Suppressor macrophage treated with lipopolysaccharide for 4 hours (primary cell): ENCODE measurements at places on chromosomes 11 and 22.

- no peak for DNase-seq
Measured at GRCh38 chr11:130629039-130629438, 180.6 kb downstream of the ADAMTS15 start.

DNA sequence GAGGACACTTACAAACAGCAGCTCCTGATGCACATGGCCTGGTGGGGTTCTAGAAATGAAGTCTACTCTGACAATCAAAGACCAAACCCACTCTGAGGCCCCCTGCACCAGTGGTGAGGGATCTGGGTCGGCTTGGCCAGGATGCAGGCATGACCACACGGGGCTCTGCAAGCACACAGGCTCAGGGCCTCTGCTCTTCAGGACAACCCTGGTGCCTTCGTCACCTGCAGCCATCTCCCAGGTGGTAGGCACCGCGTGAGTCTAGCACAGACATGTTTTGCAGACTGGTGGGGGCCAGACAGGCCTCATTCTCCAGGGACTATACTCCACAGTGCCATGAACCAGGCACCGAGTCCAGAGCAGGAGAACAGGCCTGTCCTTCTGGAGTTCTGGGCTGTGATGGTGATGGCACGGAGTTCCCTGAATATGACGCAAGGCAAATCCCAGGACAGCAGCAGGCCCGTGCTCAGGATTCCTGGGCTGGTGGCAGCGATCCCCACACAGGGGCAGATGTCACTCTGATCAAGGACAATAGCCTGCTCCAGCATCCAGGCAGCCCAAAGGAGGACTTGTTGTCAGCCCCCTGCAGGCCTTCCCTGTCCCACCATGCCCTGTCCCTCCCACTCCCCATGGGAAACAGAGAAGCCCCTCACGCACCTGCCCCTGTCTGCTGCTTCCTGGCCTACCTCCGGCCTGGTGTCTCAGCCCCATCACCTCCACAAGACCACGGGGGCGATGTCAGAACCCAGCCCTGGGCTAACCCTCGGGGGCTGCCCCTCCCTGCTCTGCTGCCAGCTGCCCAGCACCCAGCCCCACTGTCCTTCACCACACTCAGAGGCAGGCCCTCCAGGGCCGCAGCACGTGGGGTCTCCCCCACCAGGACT is 36.1 kb downstream of the GNB1L start:
- no peak for DNase-seq

- no peak for DNase-seq
Measured at GRCh38 chr11:90701716-90702115, 478.9 kb upstream of the CHORDC1 start.

DNA sequence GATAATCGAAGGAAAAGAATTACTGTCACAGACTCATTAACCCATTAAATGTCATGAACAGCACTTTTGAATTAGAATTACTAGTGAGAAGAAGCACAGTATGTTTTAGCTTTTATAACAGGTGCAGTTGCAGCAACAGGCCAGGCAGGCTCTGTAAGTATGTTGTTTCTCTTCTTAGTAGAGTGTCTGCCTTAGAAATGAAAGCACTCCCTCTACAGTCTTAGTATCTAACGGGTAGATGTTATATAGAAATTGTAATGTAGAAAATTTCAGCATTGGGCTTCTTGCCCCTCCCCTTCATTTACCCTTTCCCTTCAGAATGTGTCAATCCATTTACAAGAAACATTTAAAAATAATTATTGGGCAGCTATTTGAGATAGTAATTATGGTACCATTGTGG is 87.4 kb downstream of the HIPK3 start:
- DNase-seq: no peak

GRCh38 chr11:128480066-128480465 is 107.3 kb downstream of the ETS1 start:
- DNase-seq: no peak

GRCh38 chr22:26599505-26599904 is 9.6 kb upstream of the TPST2 start:
- no peak for DNase-seq

DNA sequence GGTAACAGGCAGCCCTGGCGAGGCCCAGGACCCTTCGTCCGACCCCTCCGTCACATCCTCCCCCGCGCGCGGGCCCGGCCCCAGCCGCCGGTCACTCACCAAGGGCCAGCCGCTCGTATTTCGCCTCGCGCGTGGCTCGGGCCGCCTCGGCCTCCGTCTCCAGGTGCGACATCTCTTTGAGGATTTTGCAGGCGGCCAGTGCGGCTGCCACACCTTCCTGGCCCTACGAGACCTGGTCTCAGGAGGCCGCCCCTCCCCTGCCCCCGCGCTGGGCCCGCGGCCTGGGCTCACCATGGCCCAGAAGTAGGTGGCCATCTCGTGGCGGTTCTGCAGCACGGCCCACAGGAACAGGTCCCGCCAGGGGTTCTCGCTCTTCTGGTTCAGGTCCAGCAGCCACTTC is 14.1 kb downstream of the TSSC4 start:
- no peak for DNase-seq

DNA sequence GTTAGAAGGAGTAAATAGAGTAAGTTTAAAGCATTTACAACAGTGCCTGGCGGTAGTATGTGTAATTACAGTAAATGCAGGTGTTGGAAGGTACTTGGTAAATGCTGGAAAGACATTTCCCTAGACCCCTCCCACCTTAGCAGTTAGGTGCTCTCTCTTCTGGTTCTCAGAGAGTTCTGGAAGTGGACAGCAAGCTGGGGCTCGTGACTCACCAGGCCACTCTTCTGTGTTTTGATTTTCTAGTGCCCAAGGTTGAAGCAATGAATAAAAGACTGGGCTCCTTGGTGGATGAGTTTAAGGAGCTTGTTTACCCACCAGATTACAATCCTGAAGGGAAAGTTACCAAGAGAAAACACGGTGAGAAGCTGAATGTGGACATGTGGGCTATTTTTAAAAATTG is 27.6 kb downstream of the SNU13 start:
- DNase-seq: no peak

- DNase-seq: no peak
Measured at GRCh38 chr11:96152623-96153022, 190.4 kb downstream of the MAML2 start.

DNA sequence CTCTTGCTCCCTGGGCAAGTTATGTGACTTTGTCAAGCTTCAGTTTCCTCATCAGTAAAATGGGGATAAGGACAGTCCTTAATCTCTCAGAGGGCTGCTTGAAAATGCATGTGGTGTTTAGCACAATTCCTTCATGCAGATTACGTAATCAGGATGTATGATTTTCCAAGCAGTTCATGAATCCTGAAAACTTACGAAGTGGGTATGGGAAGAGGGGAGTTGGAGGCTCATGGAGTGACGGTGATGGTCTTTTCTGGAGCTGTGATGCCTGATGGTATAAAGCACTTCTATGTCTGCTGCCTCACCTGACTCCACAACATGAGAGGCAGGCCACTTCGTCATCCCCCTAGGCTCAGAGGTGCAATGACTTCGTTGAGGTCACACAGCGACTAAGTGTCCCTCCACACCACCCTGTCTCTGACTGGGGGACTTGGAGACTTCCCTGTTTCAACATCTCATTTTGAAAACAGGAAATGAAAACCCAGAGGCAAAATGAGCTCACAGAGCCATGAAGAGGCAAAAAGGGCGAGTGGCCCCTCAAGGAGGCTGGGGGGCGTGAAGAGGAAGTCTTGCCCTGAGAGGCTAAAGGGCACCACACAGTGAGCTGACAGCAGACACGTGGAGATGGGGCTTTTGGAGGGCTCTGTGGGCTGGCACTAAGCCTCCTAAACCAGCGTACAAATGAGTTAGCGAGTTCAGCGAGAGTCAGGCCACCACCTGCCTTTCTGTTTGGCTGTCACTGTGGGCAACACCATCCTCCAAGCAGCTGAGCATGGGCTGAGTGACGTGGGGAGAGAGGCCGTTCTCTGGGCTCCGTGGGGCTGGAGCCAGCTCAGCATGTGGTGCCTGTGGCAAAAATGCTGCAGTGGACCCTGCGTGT is 10.1 kb downstream of the MCM5 start:
- DNase-seq: peak; percentile 97

DNA sequence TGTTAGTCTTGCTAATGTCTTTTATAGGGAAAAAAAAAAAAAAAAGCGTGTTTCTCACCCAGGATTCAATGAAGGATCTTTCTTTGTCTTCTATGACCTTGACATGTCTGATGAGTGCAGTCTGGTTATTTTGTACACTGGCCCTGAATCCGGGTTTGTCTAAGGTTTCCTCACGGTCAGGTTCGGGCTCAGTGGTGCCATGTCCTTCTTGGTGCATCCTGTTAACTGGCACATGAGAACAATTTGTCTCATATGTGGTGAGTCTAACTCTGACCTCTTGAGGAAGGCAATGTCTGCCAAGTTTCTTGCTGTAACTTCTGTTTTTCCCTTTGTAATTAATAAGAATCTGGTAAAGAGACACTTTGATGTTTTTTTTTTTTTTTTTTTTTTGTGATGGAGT is 12.5 kb downstream of the F2 start:
- no peak for DNase-seq

- no peak for DNase-seq
Measured at GRCh38 chr11:88345949-88346348, 8.4 kb upstream of the CTSC start.

DNA sequence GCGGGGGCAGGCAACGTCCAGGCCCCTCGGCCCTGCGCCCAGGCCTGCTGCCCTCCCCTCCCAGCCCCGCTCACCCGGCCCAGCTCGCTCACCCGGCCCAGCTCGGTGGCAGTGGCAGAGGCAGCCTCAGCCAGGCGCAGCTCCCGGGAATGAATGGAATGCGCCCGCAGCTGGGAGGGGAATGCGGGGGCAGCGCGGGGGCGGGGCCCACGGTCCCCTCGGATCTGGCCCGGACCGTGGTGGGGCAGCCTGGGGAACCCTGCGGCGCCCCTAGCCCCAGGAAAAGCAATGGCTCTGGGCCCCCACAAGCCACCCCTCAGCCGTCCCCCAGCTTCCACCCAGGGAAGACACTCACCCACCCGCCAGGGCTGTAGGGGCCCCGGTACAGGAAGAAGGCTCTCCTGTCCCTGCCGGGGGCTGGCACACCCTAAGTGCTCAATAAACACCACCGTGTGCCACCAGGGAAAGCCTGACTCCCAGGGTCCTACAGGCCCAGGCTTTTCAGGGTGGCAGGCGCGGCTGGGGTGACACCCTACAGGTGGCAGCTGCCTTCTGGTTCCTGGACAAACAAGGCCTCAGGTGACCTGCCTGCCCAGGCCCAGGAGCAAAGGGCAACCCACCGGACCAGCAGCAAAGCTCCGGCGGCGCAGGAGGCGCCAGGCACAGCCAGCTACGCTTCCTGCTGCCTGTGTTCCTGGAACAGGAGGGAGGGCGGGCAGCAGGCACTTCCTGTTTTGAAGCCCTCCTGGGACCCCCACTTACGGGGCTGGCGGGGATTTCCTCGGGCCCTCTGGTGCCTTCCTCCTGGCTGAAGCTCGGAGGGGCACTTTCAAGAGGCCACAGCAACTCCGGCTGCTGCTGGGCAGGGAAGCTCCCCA is 13.8 kb downstream of the PLXNB2 start:
- DNase-seq: no peak

GRCh38 chr11:108796551-108796950 is 131.7 kb downstream of the DDX10 start:
- no peak for DNase-seq

GRCh38 chr11:117983163-117983475 is 3.1 kb upstream of the IL10RA start:
- no peak for DNase-seq

DNA sequence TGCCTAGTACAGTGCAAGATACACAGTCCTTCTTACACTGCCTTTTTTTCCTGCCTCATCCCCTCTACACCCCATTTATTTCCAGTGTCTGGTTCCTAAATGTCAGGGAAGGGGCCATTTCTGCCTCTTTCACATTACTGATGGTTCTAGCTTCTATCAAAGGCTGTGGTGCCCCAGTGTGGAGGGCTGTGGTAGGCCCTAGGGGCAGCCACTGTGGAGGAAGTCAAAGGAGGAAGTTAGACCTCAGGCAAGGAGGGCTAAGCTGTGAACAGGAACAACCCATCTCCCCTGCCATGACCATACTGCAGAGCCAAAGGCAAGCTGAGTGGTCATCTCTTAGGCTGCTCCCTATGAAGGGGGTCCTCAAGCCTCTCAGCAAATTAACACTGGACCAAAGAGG is 81.9 kb upstream of the CRTAM start:
- peak; percentile 80 for DNase-seq

DNA sequence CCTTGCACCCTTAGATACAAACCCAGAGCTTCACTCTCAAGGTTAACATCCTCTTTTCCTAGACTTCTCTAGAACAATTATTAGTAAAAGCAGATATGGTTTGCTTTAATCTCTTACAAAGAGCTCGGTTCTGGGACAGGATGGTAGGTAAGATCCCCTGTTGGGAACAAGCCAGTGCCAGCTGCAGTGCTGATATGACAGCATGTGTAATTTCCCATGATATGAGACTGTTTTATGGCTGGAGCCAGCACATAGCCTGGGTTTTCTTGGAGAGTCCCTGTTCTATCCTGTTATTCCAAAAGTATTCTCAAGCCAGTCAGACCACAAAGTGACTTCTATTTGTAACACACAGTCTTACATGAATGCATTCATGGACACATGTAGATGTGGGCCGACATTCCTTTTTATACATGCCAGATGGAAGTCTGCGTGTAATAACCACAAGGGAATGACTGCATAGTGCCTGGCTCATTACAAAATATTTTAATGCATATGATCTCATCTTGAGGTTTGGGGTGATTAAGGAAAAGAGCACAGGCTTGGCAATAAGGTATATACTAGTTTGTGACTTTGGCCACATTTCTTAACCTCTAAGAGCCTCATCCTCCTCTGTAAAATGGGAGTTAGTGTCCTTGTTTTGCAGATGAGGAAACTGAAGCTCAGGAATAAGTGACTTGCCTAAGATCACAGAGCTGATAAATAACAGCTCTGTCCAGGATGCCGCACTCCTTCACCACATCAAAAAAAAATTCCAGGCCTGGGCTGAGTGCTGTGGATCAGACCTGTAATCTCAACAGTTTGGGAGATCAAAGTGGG is 21.8 kb downstream of the CLMP start:
- peak; percentile 33 for DNase-seq

GRCh38 chr11:8067567-8067928 is 13.5 kb upstream of the TUB start:
- DNase-seq: no peak

DNA sequence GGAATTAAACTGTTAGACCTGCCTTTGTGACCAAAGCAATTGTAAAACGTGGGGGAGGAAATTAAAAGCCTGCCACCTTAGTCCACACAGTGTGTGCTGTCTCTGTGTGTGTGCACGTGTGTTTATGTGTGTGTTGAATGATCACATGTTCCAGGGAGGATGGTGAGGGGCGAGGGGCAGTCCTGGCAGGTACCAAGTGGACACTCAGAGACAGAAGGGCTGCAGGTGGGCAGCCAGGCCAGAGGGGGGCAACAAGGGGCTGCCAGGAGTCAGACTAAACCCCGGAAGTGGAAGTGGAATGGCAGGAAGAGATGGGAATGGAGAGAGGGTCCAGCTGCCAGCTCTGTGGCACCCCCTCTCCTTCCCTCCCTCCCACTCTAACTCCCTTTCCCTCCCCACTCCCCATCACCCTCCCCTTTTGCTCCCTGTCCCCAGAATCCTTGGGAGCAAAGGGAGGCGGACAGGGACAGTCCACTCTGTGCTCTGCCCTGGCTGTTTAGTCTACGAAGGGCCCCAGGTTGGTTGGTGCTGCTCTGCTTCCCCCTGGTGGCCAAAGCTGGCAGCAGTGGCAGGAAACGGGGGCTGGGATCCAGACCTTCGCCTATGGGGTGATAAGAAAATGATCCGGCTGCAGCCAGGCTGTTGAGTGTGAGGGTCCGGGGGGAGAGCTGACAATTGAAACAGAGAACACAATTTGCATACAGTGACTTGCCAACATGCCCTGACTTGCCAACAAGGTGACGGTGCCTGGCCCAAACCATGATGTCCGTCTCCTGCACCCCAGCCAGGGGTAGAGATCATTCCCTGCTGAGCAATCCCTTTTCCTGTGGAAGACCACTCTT is 24.4 kb downstream of the P2RY2 start:
- DNase-seq: peak; percentile 70
